NCI-H774 (cell line): ENCODE measurements at places on chromosomes 16 and 17.

GRCh38 chr17:48505788-48506187, 25.0 kb downstream of the HOXB1 start:
- peak; percentile 100 for DNase-seq

DNA sequence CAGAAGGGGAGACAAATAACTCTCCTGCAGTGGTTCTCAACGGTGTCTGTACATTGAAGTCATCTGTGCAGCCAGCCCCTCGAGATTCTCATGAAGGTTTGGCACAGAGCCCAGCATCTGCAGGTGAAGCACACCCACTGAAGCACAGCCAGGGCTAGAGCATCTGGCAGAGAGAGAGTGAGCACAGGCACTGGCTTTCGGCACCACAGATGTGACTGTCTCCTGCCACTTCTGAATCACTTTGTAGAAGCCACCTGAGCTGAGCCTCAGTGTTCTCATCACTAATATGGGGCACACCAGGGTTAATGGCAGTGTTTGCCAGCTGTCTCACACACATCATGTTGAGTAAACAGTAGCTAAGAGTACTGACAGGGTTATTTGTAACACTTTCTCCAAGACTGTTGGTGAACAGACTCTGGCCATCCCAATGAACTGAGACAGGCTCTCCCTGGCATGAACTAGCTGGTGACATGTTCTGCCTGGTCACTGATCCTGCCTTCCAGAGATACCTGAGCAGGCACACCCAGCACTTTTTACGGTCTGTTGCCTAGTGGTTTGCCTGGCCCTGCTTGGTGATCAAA, 10.9 kb downstream of the HSPB9 start:
- peak; percentile 57 for DNase-seq

- DNase-seq = no peak
Observed at GRCh38 chr17:47733674-47734410, 806 bp downstream of the TBX21 start.

DNA sequence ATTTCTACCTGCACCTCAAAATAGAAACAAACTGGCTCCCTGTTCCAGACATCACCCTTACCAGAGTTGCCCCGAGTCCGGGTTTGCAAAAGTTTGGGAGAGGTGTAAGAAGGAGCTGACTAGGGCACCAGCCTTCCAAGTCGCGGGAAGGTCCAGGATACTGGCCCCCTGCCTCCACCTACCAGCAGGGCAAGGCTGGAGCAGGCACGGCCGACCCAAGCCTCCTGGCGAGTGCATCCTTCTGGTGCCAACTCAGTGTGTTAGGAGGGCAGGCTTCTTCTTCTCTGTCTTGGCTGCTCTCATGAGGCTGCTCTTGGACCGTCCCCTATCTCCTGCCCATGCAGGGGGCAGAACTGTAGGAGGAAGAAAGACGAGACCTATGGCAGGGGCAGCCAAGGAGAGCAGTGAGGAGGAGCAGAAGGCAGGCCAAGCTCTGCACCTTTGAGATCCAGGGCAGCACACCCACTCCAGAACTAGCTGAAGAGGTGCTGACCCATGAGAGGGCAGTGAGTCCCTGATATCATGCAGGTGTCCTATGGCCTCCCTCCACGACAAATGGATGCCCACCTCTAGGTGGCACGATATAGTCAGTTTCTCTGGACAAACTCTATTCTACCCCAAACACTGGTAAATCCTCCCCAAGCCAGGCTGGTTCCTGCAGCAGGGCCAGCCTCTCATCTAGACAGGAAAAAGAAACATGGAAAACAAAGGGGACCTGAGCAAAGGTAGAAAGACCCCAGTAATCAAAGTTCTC, 54.4 kb downstream of the CYTH1 start:
- DNase-seq = no peak

DNA sequence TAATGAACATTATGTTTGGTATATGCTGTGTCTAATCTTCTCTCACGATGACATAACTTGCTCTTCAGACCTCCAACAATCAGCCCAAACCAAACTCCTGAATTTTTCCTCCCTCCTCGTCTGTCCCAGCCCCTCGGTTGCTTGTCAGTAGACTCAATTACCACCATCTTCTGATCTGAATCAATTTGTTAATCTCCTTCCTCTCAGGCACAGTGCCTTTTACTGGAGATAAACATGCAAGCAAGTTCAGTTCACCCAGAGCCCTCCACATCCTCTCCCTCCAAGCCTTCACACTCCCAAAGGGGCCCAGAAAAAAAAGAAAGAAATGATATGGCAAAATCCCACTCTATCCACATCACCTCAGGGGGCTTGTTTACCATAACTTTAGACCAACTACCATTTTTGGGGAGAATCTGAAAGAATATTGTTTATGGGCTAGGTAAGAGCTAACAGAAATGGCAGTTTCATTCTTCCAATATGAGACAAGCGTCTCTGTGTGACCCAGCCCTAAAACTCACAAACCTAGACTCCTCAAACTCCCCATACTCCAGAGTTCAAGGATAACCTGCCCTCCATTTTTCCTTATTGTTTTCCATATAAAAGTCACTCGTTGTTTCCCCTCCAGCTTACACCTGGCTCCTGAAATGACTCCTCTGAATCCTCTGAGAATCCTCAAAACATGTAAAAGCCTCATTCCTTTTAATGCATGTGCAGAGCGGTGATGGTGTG, 1.5 kb downstream of the TEX2 start:
- no peak for DNase-seq

GRCh38 chr16:7344830-7345780, 12.5 kb downstream of the RBFOX1 start:
- no peak for DNase-seq

GRCh38 chr17:7064261-7064660, 15.8 kb downstream of the CLEC10A start:
- no peak for DNase-seq

- DNase-seq = no peak
Observed at GRCh38 chr17:78120971-78121800, 7.4 kb downstream of the TMC6 start.

- DNase-seq = no peak
Observed at GRCh38 chr17:39929646-39930407, 2.3 kb downstream of the LRRC3C start.

GRCh38 chr17:73022694-73023093, 69.8 kb downstream of the SLC39A11 start:
- DNase-seq = no peak

- no peak for DNase-seq
Observed at GRCh38 chr17:19374136-19374535, 4.2 kb upstream of the MAPK7 start.

DNA sequence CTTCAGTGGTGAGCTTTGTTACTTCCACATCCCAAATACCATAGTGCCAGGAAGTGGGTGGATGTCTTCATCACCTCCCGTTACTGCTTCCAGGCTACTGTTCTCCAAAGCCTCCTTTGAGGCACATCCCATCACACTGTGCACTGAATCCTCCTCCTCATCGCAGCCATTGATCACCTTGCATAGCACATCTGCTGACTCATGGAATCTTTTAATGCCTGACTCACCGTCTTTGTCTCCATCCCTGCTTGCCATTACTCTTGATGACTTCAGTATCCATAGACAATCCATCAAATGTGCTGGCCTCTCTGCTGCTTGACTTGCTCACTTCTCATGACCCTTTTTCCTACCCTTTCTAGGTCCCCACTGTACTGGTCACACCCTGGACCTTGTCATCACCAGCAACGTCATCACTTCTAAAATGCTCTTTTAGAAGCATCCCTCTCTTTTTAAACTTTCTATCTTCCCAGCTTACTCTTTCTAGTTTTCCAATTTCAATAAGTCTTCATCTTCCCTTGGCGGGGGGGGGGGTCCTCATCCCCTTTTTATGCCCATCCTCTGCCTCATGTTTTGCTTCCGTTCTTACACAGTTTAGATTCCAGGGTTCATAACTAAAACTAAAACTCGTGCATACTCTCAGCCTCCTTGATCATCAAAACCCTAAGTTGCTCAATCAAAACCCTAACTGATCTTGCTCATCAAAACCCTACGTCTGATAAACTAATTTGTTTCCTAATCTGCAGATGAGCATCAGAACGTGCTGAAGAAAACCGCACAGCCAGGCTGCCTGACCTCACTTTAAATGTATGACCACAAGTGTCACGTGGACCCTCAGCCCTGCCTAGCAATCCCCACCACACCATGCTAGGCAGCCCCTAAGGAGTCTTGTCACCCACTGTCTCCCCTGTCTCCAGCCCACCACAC, 289.7 kb upstream of the ZFHX3 start:
- no peak for DNase-seq

GRCh38 chr16:74611721-74612120, 4.8 kb upstream of the GLG1 start:
- DNase-seq = no peak

DNA sequence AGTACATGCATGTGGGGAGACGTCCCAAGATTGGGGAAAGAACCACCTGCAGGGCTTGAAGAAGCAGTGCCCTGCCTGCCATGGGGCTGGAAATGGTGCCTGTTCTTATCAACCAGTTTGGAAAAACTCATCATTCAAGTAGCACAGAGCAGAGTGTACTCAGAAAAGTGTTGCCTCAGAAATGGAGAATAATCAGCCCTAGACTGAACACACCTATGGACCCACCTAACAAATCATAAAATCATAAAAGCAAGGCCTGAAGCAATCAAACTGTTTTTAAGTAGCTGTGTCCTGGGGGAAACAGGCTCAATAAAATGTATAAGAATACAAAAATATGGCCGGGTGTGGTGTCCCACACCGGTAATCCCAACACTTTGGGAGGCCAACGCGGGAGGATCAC, 11.2 kb downstream of the QRICH2 start:
- no peak for DNase-seq
